ENCODE measurements at places on chromosomes 4 and X.

- DNase-seq: no peak
These were observed 180.9 kb downstream of the SMIM20 start for GRCh38 chr4:26094911-26095310.

- no peak for DNase-seq
These were observed 269.8 kb downstream of the COL25A1 start for GRCh38 chr4:109032671-109033070.

DNA sequence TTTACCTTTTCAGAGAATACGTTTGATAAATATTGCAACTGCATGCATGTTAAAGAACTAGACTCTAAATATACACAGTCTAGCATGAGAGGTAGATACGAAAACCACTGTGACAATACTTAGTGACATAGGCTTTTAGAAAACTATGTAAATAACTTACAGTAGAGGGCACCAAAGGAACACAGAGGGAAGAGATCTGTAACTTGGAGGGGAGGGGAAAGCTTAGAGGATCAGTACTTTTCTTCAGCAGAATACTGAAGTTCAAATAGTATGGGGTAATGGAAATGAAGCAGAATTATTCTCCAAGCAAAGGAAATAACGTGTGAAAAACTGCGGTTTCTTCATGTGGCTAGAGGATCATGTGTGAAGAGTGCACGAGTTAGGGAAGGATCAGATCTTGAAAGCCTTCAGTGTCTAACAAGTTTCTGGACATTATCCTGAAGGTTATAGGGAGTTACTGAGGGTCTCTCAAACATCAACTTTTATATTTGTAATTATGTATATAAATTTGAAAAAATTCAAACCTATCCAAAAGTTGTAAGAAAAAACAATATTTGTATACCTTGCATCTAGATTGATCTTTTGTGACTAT is 264.3 kb downstream of the NPFFR2 start:
- DNase-seq: peak; percentile 5

DNA sequence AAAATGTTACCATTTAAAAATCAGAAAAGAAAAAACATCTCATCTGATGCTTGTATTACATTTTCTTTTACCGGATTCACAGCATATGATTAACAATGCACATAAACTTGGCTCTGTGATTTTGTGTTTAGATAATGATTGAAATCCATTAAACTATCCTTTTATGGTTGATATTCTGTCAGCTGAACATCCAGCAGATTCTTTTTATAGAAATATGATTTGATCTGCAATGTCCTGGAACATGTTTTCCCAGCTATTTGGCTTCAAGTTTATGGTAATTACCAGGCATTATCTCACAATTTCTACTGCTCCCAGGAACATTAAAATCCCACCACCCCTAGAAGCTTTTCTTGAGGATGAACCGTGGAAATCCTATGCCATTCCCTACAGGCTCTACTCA is 205.7 kb upstream of the TET2 start:
- DNase-seq: no peak

DNA sequence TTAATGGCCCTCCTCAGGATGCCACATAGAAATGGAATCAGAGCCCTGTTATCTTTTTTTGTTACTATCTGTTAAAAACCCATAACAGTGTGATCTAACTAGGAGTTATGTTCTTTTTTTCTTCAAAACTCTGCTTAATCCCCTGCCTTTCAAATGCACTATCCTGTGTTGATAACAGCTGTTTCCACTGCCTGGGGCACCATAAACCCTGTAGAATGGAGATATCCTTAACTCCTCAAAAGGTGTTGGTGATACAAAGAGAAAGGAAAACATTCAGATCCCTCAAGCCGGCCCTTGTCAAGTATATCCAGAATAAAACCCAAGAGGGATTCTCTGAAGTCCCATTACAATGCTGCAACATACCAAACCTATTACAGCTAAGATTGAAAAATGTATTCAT is 108.6 kb downstream of the ACTRT1 start:
- no peak for DNase-seq

GRCh38 chr4:41870035-41870434 is 65.2 kb upstream of the TMEM33 start:
- DNase-seq: no peak

Measured in HCEC 1CT (cell line).